T1000 (cell line): ENCODE measurements at places on chromosomes 7 and 10.

DNA sequence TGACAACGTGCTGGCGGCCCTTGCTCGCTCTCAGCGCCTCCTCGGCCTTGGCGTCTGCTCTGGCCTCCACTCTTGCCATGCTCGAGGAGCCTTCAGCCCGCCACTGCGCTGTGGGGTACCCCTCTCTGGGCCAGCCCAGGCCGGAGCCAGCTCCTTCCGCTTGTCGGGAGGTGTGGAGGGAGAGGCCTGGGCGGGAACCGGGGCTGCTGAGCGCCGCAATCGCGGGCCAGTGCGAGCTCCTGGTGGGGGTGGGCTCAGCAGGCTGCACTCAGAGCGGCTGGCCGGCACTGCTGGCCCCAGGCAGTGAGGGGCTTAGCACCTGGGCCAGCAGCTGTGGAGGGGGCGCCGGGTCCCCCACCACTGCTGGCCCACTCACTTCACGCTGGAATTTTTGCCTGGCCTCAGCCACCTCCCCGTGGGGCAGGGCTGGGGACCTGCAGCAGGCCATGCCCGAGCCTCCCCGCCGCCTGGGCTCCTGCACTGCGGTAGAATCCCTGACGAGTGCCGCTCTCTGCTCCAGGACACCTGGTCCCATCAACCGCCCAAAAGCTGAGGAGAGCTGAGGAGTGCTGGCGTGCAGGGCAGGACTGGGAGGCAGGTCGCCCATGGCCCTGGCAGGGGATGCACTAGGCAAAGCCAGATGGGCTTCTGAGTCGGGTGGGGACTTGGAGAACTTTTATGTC is 372.2 kb upstream of the NRG3 start:
- no peak for DNase-seq

DNA sequence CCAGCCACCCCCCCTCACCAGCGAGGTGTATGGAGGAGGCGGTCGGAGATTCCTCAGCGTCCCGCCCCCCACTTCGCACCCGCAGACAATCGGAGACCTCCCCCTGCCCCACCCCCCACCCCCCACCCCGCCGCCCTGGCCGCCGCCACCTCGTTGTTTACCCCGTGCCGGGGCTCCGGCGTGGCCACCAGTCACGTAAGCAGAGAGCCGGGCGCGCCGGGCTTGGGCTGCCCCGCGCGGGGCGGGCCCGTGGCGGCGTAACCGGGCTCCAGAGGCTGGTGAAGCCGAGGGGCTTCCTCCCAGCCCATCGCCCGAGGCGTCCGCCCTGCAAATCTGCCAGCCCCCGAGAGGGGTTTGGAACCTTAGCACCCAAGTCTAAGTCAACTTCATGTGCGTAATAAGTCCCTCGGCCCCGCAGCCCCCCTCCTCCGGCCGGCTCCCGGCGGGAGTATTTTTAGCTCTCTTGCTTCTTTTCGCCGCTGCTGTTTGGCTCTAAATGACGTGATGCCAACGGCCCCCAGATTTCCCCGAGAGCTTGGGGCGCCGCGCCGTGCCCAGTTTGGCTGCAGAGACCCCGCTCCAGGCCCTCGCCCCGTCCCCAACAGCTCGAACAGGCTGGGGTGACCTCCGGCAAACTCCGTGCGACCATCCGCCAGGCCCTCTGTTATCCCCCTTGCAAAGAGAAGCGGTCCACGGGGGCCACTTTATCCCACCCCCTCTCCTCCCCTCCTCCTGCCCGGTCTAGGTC is 2.7 kb downstream of the MXI1 start:
- peak; percentile 18 for DNase-seq

- no peak for DNase-seq
Observed at GRCh38 chr7:42639930-42640329, 271.9 kb downstream of the C7orf25 start.

GRCh38 chr10:30813872-30814481 is 184.4 kb upstream of the LYZL2 start:
- DNase-seq = peak; percentile 43

DNA sequence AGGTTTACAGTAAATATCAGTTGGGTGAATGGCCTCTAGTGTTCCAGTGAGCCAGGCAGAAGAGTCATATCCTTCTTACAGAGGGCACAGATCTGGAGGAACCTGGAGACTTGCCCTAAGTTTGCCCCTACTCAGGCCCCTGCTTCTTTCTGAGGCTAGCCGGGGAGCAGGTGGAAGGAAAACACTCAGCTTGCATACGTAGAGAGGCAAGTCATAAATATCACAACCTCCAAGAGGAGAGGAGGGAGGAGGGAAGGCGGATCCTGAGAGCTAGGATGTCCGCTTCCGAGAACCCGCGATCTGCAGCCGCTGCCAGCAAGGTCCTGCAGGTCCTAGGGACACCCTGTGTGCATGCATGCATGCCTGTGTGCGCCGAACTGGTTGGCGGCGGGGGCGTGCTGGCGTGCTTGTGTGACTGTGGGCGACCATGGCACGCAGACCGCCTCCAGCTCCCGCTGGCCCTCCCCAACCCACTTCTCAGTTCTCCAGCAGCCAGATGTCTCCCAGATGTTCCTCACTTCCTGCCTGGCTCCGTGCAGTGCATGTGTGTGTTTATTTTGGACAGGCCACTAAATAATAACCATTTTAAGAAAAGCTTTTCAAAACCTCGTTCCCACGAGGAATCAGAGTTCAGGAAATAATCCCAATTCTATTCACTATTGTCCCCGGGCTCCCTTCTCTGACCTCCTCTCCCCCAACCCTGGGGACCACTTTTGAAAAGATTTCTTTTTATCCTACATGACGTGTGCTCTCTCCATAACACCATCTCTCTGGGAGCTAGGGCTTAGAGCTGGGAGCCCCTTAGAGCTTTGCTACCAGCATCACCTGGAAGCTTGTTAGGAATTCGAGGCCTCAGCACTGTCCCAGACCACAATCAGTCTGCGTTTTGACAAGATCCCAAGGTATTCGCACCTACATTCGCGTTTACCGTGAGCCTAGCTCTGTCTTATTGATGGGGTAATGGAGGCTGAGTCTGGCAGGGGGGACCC is 32.4 kb downstream of the UNC5B start:
- no peak for DNase-seq
